ENCODE measurements at places on chromosomes 12 and 14.
A peak's percentile ranks its signal among the peaks of the same experiment; 100 is the strongest.

DNA sequence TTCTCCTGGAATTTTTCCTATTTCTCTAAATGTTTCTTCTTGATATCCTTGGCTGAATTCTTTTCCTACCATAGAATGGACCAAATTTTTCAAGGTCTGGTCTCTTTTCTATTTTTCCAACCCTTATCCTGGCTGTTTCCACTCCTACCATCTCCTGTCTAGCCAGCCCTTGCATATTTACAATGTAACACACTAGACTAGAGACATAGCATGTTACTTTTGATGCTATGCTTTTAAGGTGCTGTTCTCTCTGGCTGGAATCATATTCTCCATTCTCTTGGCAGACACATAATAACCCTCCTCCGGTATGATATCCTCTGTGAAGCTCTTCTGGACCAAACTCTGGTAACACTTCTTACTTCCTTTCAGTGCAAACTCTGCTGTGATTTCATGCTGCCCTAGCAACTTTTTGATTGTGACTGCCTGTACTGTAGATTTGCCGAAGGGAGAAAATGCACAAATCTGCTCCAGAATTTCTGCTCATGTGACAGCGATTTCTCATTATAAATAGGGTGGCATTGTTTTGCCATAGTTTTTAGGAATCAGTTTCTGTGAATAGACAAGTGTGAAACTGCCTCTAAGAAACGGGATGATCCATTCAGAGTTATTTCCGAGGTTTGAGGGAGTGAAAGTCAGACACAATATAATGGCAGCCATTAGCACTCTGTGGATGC is 284.4 kb downstream of the MDGA2 start:
- no peak for DNase-seq

DNA sequence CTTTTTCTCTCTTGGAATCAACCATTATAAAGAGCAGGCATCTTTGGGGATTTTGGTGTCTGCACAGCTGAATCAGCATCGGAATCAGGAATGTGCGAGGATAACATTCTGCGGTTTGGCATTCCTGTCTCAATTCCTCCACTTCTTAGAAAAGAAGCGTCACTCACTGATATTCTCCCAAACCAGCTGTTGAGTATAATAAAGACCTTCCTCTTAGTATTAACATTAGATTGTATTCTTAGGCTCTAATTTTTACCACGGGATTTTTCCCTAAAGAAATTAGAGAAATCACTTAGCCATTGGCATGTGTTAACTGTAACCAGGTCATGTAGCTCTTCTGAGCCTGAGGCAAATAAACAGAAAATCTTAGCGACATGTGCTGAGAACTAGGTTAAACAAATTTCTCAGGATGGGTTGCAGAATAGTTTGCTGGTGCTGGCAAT is 128.7 kb downstream of the TMX1 start:
- no peak for DNase-seq

GRCh38 chr14:50059763-50060616 is 56.4 kb downstream of the VCPKMT start:
- DNase-seq: no peak

DNA sequence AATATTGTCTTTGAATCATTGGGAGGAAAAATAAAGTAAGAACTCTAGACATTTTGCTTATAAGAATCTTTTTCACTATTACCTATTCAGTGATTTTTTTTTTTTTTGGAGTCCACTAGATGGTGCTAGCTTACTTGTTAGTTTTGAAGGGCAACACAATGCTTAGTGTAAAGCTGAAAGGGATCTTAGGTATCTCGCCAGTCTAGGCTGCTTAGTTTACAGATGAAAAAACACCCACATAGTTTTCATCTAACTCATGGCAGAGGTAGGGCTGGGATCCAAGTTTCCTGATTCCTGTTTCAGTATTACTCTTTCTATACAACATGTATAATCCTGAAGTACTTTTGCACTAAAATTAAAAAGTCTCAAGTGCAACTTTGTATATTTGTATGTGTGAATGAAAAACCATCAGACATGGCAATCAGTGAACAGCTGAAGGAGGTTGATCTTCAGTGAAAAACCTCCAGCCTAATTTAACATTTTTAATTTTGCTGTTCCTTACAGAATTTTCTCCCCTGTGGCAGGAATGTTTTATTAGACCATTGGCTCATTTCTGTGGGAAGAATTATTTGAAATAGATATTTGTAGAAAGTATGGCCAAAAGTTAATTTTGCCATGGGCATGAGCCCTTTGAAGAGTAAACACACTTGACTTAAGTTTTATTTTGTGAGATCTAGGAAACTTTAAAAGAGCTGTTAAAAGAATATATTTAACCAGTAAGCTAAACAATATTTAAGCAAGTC is 40.7 kb downstream of the LRRIQ1 start:
- DNase-seq: no peak

GRCh38 chr12:6914947-6915788 is 788 bp downstream of the ENO2 start:
- peak; percentile 72 for DNase-seq

DNA sequence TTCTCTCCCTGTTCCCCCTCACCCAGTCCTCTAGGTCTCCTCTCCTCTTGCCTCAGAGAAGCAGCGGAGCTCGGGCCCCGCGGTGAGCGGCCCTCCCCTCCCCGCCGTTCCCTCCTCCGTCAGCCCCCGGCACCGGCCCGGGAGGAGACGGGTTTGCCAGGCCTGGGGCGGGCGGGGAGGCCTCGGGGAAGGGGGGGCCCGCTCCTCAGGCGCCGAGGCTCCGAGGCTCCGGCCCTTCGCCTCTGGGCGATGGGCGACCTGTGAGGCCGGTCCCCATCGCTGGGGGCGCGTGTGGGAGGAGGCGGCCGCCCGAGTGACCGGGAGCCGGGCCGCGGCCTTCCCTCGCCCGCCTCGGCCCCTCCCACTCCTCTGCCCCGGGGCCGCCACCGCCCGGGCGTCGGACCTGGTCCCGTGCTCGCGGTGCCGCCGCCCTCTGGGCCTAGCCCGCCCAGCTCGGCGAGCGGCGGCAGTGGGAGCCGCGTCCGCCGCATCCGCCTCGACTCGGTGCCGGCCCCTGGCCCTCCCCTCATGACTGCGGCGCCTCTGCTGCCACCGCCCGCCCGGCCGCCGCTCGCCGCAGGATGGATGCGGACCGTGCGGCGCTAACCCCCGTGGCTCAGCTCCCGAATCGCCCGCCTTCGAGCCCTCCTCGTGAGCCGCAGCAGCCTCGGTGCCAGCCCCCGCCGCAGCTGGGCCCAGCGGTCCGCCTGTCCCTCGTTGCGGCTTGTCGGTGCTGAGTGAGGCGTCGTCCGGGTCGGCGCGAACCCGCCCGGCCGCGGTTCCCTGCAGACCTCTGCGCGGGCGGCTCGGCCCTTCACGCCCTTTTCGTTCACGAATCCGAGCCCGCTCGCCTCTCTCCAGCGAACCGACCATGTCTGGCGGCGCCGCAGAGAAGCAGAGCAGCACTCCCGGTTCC is 574 bp downstream of the WNK1 start:
- no peak for DNase-seq

All from H1 (cell line).